ENCODE measurements at places on chromosomes 6 and 20.
A peak's percentile ranks its signal among the peaks of the same experiment; 100 is the strongest.

DNA sequence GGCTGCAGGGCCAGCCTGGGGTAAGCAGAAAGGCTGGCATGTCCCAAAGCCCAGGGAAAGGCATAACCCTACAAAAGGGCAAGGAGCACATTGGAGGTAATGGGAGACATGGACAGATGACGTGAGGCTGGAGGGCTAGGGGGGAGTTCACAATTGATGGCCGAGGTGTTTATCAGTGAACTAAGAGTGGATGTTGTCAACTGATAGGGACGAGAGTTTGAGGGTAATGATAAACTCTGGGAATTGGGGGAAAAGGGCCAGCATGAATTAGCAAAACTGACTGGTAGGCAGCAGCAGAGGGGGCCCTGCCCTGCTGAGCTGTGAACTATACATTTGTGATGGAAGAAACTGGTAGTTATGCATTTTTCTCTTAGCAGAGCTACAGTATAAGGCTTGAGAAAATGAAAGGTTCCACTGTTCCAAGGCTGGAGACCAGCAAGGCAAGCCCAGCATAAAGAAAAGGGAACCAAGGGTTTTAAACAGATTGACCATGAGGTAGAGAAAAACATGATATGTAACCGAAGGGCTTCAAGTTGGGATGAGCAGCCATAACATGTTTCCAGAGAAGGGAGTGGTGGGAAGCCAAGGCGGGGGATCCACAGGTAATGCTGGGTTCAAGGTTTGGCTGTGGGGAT lies 98.1 kb upstream of the MLN start:
- no peak for DNase-seq

DNA sequence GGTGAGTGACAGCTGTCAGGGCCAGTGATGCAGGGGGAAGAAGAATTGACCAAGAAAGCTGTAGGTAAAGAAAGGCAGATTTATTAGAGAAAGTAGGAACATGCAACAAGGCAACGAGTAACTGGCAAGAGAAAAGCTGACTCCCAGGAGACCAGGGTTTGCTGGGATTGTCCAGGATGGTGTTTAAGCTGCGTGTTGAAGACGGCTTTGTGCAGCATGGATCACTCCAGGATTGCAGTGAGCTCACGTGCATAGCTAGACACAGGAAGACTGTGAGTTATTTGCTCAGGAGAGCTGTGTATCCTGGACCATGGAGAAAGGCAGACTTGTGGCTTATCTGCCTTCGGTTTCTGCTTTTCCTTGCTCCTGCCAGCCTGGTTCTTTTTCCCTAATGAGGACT lies 87.6 kb downstream of the TTLL2 start:
- no peak for DNase-seq

GRCh38 chr6:149435919-149436586 lies 36.0 kb downstream of the SUMO4 start:
- DNase-seq: no peak

DNA sequence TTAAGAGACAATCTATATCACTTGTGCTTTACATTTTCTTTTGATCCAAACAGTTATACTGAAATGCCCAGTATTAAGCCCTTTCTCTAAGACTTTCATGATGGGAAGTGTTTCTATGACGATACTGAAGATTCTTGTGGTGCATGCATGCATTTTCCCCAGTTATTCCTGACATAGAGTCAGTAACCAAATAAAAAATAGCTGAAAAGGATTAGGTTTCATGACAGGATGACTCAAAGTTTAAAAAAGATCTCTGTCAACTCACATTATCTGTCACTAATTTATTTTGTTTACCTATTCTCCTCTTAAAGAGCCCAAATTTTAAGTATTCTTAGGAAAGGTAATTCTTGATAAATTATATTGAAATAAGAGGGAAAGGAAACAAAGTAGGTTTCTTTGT lies 98.4 kb downstream of the SESN1 start:
- no peak for DNase-seq

- no peak for DNase-seq
Measured at GRCh38 chr20:39210341-39211036, 248.3 kb downstream of the DHX35 start.

DNA sequence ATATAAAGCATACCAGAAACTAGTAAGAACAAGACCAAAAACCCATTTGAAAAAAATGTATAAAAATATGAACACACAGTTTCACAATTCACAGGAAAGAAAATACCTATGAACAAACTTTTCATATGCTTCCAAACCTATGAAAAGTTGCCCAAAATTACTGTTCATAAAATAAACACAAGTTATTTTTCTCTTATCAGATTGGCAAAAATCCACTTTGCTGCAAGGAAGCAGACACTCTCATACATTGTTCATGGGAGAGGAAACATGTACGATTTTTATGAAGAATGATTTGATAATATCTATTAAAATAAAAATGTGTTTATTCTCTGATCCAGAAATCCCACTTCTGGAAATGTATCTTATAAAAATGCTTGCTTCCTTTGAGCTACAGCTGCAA lies 40.0 kb upstream of the OCSTAMP start:
- no peak for DNase-seq

DNA sequence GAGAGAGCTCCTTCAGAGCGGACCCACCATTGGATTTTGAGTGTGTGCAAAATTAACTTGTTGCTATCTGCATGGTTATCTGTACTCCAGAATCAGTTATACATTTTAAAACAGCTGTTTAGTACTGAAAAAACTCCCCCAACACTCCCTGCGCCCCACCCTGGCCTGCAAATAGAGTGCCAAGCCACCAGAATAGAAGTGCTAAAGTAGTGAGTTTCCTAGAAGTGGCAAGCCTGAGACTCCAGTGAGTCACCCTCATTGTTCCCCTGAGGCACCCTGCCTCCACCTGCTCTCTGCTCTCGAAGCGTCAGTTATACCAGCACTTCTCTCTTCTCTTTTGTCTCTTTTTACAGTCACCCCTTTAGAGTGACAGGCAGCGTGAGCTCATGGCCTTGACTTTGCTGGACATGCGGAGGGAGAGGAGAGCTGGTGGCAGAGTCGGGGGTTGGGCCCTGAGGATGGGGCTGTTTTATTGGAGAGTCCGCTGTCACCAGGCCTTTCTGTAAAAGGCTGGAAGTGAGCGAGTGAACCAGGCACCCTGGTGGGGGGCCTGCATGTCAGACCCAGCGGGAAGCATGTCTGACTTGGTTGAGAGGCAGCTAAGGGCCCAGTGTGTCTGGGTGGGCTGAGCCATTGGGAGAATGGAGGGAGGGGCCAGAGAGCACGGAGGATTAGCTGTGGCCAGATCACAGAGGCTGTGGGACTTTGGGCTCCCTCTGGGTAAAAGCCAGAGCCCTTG lies 10.4 kb downstream of the IGF2R start:
- DNase-seq: peak; percentile 28

DNA sequence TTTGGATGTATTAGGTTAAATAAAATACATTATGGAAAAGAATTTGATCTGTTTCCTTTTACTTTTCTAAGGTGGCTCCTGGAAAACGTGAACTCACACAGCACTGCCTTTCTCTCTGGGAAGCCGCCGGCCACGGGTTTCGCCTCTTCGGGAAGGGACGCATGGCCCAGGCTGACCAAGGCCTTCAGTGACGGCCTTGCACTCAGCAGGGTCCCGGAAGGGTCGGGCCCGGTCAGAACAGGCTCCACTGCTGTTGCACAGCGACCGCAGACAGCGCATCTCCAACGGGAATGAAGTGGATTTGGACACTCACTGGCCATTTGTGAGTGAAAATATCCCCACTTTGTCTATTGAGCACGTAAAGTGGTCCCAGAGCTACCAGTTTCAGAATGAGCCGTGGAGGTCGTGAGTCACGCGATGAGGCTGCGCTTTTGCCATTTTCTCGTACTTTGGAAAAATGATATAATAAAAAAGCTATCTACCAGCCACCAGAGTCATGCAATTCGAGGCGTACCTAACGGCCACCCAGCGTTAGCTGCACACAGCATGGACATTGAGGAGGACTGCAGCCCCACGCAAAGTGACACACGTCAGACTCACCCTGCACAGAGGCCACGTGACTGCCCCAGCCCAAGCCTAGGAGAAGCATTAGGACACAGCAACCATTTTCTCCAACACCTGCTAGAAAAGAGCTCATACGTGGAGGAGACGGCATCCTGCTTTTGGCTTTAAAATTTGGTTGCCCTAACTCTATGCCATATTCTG lies 244.3 kb downstream of the TTLL2 start:
- DNase-seq: no peak

DNA sequence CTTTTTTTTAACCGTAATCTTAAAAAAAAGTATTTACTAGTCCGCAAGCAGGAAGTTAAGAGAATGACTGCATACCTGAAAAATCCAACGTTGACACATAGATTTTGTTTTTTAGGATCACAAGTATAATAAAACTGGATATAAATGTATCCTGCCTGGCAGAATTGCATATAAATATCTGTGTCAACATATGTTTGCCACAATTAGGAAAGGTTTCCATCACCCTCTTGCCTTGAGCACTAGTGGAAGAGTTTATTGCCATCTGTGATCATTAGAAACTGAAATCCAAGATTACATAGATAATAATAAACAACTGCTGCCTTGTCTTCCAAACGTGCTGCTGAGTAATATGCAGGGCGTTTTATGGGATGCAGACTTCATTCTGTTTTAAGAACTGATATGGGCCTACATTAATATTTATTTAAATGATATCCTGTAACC lies 27.9 kb downstream of the PLEKHG1 start:
- DNase-seq: no peak

DNA sequence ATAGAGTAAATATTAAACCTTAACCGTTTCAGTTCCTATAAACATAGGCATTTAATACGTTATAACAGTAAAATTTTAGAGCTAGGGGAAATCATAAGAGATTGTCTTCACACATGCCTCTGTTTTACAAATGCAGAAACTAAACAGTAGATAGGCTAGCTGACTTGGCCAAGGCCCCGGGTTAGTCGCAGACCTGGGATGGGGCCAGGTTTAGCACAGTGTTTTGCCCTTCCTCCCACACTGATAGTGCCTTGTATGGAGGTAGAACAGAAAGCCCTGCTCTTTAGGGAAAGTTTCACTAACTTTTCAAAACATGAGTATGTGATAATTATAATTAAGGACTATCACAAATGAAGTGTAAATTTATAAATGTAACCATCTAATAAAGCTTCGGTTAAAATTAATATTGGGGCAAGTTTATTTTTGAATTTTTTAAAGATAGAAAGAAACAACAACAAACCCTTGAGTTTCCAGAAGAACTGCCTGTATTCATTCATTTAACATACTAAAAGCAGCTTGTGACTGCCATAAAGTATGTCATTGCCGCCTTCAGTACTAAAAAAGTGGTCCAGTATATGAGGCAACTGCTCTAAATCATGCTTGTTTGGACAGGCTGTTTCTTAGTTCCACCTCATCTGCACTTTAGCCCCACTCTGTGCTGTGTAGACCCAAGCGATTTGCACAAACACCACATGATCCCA lies 62.5 kb upstream of the LOC128125822 start:
- no peak for DNase-seq

GRCh38 chr6:112225691-112226090 lies 28.7 kb downstream of the LAMA4 start:
- no peak for DNase-seq

DNA sequence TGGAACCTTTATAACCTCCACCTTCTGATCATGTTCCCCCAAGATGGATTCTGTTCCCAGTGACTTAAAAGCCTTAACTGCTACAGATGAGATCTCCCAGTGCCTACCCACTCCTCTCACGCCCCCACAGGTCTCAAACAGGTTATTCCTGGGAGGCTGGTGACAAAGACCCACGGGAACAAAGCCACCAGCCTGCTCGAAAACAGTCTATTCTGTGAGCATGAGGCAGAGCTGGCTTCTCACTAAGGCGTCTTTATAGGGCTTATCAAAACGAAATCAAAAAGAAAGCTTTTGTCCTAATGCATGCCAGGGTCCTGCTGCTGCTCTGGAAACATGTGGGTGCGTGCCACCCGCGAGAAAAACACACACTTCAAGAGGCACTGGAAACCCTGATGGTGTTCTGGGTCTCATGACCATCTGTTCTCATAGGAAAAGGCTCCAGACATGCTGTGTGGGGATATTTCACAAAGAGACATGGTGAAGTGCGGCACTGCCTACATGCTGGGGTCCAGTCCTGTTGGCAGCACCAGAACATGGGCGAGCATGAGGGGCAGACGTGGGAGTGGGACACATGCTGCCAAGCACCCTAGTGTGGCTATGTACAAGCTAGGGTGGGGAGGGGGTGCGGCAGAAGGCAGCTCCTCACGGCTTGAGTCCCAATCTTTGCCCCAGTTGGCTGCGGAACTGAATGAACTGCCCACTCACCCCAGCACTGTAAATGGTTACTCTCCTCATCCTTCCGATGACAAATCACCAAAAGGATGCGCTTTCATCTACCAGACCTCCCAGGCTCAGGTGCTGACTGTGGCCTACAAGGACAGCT lies 2.1 kb downstream of the FKBP1A start:
- no peak for DNase-seq

DNA sequence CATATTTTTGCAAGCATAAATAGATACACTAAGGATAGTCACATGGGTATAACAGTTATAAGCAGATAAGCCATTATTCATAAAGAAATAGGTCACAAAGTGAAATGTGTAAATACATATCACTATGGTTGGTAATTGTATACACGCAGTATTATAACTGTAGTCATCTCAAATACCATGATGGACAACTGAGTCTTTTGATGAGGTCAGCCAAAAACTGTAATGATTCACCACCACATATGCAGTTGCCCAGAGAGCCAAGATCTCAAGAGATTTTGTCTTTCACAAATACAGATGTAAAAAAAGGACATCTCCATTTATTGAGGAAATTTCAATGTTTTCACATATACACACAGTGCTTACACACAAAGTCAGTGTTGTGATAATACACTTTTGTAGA lies 28.3 kb downstream of the ZNF292 start:
- no peak for DNase-seq

DNA sequence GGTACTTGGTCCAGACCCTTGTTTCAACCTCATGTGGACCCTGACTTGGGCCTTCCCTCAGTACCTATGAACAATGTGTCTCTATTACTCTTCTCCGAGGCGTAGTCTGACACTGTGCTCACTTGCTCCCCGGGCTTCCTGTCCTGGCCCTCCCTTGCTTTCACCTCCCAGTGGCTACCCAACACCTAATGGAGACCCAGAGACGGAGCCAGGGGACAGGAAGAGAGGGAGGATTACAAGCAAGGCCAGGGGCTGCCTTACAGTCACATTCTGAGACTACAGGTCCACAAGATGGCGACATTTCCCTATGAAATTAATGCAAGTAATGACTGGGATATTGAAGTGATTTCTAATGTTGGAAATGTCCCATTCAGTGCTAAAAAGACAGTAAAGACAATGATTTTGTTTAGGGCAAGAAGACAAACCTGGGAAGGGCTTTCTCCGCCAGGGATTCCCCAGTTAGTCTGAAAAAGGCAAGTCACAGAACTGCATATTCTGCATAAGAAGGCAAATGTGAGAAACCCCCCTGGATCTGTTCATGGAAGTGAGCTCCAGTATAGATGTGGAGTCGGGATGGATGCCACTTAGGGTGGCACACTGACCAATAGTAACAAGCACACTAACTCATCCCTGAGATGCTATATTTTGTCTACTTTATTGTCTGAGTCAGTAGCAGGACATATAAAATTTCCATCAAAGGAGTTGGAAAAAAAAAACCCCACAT lies 44.0 kb upstream of the ZBTB24 start:
- DNase-seq: no peak

GRCh38 chr20:1818247-1818840 lies 76.9 kb upstream of the SIRPA start:
- no peak for DNase-seq

Measured in dorsolateral prefrontal cortex (tissue), 122 donors.